Glomerular endothelial cell (primary cell): ENCODE measurements at places on chromosomes 4 and X. TPM values are rescaled to one million over a fixed set of nuclear protein-coding genes. Genes with fewer than 3 reads are reported as not detected.
A peak's percentile ranks its signal among the peaks of the same experiment; 100 is the strongest.

DNA sequence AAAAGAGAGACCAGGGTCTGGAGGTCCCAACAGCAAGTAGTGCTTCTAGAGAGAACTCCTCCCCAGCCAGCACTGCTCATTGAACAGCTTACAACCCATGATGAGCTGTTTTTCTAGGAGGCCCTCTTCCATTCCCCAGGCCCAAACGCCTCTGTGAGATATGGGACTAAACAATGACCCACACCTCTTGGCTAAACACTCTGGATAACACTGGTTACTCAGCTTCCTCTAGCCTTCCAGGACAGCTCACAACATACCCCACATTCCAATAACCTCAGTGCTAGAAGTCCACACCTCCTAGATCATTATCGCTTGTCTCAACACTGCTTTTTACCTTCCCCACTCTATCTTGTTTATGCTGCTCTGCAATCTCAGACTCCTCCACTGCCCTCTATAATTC lies 35.4 kb upstream of the PGRMC2 start:
- peak; percentile 88 for DNase-seq

- no peak for DNase-seq
Measured at GRCh38 chr4:70589785-70590184, 2.3 kb upstream of the AMBN start.

DNA sequence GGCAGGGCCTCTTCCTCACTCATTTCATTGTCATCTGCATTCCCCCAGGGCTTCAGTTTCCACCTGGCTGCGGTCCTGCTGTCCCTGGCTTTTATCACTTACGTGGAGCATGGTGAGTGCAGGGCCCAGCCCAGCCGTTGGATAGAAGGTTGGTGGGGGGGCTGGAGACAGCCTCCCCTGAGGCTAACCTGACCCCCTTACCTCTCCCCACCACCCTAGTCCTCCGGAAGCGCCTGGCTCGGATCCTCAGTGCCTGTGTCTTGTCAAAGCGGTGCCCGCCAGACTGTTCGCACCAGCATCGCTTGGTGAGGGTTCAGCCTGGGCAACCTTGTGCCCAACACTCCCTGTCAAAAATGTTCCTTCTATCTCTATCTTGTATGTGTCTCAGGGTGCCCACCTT lies 5.8 kb upstream of the EBP start:
- no peak for DNase-seq

Gene CC2D2A
- 21.1 and 23.2 TPM in 2 replicates for total RNA-seq

- DNase-seq = no peak
Measured at GRCh38 chr4:139690419-139690818, 24.8 kb downstream of the MGST2 start.

DNA sequence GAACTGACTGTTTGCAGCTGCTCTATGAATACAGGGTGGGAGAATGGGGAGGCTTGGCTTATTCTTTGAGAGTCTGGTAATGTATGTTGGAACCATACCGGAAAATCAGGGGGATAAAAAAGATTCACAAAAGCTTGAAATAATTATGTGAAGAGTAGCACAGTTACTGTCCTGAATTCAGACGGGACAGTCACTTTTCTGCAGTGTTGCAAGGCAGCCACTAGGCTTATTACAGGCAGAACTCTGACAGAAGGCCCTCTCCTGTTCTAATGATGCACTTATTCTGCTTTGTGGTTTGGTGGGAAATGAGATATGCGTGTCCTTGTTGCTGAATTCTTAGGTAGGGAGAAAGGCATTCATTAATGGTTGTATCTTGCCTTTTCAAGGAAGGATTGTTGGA lies 37.2 kb downstream of the GUCY1B1 start:
- no peak for DNase-seq

Gene KIT
- total RNA-seq = 54.5 and 129 TPM in 2 replicates

- DNase-seq = no peak
Measured at GRCh38 chr4:37243051-37243450, 1.5 kb upstream of the NWD2 start.

GRCh38 chrX:150565551-150565950 lies 2.9 kb upstream of the MTM1 start:
- DNase-seq = no peak

Gene COQ2
- 14.1 and 17.5 TPM in 2 replicates for total RNA-seq

Gene STARD8
- total RNA-seq = 7.5 and 12.7 TPM in 2 replicates

GRCh38 chr4:87937523-87937922 lies 38.0 kb upstream of the SPP1 start:
- DNase-seq = no peak

DNA sequence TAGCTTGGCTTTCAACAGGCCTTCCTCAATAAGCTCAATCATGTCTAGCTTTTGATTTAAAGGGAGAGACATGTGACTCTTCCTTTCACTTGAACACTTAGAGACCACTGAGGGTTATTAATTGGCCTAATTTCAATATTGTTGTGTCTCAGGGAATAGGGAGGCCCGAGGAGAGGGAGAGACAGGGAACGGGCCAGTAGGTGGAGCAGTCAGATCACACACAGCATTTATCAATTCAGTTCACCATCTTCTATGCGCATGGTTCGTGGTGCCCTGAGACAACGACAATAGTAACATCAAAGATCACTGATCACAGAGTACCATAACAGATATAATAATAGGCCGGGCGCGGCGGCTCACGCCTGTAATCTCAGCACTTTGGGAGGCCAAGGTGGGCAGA lies 17.8 kb downstream of the ZNF81 start:
- DNase-seq = no peak

- DNase-seq = no peak
Measured at GRCh38 chr4:99991741-99992140, 41.7 kb upstream of the H2AZ1 start.

Gene USP17L19
- total RNA-seq = not detected in 2 replicates

DNA sequence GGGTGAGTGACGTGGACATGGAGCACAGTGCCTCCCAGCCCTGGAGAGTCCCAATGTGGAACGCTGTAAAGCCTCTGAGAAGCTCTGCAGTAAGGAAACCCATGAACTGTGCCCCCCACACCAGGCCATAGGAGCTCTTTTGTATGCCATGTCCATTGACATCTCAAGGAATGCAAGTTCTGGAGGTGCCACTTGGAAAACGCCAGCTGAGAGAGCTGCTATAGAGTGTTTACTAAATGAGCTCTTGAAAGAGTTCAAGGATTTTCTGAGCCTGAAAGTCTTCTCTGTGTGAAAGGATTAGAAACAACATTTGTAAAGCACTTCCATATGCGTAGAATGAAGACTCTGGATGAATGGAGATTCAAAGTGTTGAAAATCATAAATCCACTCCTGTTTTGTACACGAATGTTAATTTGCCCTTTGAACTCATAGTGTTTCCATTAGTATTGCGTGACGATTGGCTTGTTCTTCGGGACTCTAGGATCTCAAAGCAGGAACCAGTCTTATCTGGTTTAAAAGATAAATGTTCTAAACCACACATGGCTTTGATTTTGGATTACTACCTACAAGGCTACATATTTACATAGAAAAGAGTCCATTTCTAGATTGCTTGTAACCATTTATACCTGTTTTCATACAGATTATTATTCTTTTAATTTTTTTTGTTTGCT lies 41.8 kb upstream of the STOX2 start:
- DNase-seq = no peak

Gene MFSD8
- total RNA-seq = 8.0 and 9.6 TPM in 2 replicates

DNA sequence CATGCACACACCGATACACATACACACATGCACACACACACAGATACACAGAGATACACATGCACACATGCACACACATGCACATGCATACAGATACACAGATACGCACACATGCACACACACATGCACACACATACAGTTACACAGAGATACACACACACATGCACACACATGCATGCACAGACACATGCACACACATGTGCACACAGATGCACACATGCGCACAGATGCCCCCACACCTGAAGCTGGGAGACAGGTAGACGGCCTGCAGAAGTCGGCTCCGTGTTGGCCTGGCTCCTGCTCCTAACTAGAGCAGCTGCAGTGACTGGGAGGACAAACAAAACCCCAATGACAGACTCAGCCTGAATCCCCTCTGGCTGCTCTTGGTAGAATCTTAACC lies 46.8 kb downstream of the PSAPL1 start:
- DNase-seq = no peak

Gene SPANXA1
- total RNA-seq = not detected in 2 replicates

DNA sequence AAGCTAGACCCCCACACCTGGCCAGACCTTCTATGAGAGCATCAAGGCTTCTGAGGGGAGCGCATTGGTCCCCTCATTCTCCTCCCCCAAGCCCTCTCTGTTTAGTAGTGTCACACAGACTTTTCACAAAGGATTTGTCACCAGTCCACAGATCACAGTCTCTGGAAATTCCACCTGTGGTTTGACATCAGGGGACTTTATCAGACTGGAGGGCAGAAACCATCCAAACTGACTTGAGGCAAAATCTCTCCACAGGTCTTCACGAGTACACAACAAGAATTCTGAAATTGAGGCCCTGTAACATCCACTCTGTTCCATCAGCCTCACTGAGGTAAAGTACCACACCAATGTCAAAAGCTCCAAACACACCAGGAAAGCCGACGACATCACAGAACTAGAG lies 112.5 kb downstream of the SH3KBP1 start:
- DNase-seq = no peak

DNA sequence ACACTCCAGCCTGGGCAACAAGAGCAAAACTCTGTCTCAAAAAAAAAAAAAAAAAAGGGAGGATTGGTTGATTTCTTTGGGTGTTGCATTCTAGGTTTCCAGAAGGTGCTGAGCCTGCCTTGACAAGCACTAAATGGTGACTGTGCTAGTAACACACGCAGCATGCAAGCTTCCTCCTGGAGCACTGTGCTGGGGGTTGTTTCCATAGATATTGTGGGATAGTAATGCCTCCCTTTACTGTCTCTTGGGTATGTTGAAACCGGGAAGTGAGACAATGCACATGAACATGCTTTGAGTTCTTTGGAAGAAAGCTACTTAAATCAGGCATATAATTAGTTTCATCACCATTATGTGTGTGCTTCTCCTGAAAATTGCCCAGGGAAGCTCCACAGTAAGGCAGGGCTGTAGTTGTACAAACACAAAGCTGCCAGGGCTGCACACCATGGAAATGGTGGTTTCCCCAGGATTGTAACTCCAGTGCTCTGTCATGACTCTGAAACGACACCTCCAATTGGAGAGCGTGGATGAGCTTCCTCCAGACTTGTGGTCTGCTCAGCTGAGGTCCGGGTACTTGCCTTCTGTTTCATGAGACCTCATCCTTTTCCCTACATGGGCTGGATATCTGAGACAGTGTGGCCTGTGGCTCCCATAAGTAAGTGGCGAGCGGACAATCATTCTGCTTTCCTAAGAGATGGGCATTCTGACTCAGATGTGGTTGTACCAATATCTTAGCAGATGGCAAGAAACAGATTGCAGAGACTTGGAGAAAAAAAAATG lies 31.5 kb upstream of the STOX2 start:
- no peak for DNase-seq

Gene COL4A5
- total RNA-seq = 40.1 and 84.2 TPM in 2 replicates

Gene HOPX
- total RNA-seq = 1.8 and 18.3 TPM in 2 replicates
